Retinal pigment epithelial cell (primary cell): ENCODE measurements at places on chromosomes 2 and 18.

DNA sequence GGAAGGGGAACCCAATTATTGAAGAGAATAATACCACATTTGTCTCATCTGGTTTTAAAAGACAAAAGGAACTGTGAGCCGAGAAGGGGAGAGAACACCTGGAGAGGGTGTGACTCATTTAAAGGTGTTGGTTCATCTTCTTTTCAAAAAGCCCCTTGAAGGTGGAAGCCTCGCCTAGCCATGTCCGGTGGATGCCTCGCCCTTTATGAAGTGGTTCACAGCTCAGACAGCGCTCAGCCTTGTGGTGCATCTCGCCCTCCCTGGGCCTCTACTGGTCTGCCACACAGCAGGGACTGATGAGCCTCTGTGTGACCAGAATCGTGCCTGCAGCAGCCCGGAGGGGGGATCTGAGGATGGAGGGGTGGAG, 290.0 kb upstream of the CXCR4 start:
- DNase-seq: no peak

DNA sequence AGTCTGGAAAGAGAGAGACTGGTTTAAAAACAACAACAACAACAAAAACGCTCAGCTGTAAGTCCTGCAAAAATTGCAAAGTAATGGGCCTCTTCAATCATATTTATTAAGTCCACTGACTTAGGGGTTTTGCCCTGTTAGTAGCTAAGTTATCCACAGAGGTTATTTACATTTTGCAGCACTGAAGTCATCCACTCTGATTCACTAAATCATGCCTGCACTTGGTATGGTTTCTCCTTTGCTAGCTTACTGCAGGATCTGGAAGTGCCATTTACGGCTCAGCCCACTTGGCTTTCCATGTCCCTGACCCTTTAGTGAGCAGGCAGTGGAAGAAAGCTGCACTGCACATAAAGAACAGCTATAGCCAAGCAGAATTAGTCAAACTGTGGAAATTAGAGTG, 484.4 kb downstream of the NRXN1 start:
- DNase-seq: no peak

- no peak for DNase-seq
These were observed 16.8 kb upstream of the CRIM1 start for GRCh38 chr2:36338827-36339145.

GRCh38 chr18:12770469-12771219, 67.8 kb downstream of the PSMG2 start:
- DNase-seq: peak; percentile 43

DNA sequence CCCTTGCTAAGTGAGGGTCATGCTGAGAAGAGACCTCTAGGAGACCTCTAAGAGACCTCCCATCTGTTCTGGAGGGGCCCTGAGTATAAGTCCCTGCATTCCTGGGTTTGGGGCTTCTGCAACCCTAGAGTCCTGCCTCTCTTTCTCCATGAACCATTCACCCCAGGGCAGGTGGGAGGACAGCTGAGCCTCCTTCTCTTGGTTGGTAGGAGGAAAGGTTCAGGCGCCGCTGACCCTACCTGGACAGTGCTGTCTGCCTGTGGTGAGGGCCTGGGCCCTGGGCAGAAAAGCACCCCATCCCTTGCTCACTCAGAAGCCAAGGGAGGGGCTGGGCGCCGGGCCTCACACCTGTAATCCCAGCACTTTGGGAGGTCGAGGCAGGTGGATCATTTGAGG, 604 bp upstream of the VIL1 start:
- no peak for DNase-seq

- DNase-seq: no peak
These were observed 11.1 kb downstream of the LIMS2 start for GRCh38 chr2:127664065-127664894.

- DNase-seq: no peak
These were observed 87.9 kb upstream of the ETAA1 start for GRCh38 chr2:67309281-67309680.

DNA sequence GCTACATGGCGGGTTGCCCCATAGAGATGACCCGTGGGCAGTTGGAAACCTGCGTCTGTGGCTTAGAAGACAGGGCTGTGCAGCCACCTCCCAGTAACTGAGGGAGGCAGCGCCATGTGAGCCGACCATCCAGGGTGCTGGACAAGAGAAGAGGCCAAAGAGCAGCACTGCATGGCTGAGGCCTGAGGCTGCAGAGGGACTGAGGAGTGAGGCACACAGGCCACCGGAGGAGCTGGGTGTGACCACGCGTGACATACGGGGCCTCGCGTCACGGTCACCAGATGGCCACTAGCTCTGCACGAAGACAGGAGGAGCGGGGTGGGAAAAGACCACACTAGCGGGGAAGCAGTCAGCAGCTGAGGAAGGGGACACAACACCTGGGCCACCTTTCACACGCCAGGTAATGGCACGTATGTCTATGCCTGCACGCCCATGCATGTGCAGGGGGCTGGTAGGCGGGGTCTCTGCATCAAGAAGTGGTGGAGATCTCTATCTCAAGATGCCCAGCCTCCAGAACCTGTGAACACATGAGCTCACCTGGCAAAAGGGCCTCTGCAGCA, 61.4 kb downstream of the NDUFA10 start:
- DNase-seq: no peak

- no peak for DNase-seq
These were observed 322.3 kb downstream of the FSIP2 start for GRCh38 chr2:186060744-186061440.

- no peak for DNase-seq
These were observed 601.9 kb upstream of the DDX18 start for GRCh38 chr2:117212562-117212961.

DNA sequence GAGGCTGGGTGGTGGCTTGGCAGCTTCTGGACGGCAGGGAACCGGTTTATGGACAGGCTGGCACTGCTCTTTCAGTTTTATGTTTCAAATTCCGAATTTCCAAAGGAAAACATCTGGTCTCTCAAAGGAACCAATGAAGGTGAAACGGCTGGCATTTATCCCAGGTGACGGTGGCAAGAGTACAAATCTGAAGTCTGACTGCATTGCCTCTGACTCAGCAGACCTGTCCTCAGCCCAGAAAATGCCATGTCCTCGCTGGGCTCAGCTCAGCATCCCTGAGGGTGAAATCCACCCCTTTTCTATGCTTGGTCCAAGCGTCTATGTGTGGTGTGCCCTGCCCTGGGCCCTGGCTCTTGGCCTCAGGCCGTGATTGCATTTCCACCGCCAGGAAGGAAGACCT, 38.1 kb downstream of the NAPG start:
- no peak for DNase-seq

DNA sequence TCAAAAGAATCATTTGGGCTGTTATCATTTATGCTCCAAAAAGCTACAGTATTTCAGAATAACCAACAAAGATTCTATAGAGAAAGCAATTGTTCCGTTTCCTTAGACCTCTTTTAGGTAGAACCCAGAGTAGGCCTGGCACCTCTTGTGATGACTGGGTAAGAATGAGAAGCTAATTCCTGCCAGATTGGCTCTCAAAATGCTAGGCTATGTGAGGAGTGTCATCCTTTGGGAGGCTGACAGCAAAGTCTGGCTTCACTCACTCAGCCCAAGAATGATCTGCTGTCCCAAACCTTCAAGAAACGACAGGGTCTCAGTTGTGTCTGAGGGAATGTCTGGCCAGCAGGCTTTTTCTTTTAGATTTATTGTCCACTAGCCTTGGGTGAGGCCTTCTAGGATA, 4.5 kb downstream of the CERS6 start:
- DNase-seq: no peak

GRCh38 chr18:54857499-54857898, 29.2 kb downstream of the RAB27B start:
- no peak for DNase-seq

DNA sequence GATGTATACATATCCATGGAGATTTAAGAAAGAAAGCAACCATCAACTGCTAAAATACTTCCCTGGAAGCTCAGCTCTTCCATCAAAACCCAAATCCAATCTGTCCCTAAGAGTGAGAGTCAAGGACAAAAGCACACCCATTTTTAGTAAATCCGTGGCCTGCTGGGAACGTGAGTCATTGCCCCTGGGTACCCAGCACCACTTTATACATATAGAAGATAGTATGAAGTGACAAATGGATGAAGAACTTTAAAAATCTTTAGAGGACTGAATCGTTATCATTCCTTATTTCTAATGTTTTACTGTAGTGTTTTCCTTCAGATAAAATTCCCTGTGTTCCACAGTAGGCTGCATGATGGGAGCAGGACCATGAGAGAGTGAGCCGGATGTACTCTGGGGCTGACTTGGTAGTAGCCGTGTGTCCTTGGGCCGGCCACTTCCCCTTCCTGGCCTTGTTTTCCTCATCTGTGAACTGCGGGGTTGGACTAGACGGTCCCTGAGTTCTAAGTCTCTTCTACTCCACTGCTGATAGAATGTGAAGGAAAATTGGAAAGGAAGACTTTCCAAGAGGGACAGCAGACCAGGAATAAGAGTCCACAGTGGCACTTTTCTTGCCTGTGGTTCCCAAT, 28.5 kb upstream of the CEP68 start:
- no peak for DNase-seq

- no peak for DNase-seq
These were observed 68.2 kb downstream of the LRATD1 start for GRCh38 chr2:14700753-14701152.
